ENCODE measurements at places on chromosomes 5 and 9.

GRCh38 chr5:81590498-81591384, 160.2 kb downstream of the SSBP2 start:
- no peak for DNase-seq

GRCh38 chr9:106025453-106025852, 331.1 kb downstream of the TMEM38B start:
- DNase-seq, result no peak

GRCh38 chr5:144139586-144139985, 30.9 kb downstream of the YIPF5 start:
- DNase-seq, result no peak

DNA sequence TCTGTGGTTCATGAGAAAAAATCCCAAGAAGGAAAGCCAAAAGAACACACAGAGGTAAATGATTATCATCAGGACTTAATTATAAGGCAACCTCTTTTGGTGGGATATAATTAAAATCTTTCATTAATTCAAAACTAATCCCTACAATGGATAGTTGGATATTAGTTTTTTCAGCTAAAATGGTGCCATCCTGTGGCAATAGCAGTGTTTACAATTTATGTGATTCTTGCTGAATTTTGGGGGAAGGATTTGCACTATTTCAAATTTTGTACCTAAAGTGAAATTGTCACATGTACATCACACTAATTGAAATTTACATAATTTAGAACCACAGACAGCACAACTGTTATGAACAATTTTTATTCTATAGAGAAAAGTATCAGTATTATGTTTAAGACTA, 67.0 kb downstream of the CAST start:
- no peak for DNase-seq

- DNase-seq, result no peak
Observed at GRCh38 chr9:37464426-37465248, 613 bp downstream of the ZBTB5 start.

GRCh38 chr5:27171761-27172261, 133.4 kb upstream of the CDH9 start:
- no peak for DNase-seq

- no peak for DNase-seq
Observed at GRCh38 chr5:89253666-89254352, 370.8 kb upstream of the MEF2C start.

DNA sequence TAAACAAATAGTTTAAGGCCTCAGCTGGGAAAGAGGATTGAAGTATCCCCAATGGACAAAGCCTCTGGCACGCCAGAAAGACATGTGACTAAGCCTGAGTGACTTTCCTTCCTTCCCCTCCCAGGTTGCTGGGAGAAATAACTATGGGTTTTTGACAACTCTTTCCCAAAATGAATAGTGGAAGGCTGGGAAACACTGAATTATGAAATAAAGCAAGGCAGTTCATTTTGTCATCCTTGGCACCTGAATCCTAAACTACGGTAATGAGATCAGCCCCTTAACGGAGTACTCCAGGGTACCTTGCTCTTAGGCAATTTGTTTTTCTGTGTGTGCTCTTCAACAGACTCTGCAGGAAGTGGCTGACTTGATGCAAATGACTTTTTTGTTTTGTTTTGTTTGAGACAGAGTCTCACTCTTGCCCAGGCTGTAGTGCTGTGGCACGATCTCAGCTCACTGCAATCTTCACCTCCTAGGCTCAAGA, 75.2 kb downstream of the LMNB1 start:
- DNase-seq, result no peak

DNA sequence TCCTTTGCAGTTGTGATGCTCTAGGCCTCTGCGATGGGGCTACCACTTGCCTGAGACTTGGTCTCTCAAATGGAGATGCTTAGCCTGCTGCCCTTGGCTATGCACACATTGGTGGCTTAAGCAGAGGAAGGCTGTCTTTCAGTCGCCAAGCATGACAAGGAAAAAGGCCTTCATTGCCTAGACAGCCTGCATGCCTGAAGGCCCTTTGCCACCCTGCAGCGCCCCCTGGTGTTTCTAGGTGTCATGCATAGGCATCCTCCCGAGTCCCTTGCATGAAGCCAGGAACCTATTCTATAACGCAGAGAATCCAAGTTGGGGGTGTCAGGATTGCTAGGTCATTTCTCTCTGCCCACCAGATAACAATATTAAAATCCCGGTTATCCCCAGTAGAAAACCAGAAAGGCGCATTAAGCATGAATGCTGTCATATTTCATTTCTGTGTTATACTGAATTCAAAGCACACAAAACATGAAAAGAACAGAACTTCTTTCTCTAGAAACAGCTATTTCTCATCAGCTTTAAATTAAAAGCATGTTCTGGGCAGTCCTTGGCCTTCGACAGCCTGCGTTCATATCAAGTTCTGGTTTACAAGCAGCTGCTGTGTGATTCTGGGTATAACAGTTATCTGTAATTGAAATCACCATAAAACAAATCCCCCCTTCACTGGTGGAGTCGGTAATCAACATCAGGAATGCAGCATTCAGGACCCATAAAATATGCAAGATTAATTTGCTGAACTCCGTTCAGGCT, 59.7 kb upstream of the TRPC7 start:
- DNase-seq, result no peak

DNA sequence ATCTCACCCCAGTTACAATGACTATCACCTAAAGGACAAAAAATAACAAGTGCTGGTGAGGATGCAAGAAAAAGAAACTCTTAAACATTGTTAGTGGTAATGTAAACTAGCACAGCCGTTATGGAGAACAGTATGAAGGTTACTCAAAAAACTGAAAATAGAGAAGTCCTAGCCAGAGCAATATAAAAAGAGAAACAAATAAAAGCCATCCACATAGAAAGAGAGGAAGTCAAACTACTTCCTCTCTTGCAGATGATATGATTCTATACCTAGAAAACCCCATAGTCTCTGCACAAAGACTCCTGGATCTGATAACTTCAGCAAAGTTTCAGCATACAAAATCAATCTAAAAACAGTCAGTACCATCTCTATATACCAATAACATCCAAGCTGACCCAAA, 221.5 kb upstream of the FAM174A start:
- no peak for DNase-seq

- no peak for DNase-seq
Observed at GRCh38 chr5:178454821-178455479, 135.2 kb downstream of the COL23A1 start.

DNA sequence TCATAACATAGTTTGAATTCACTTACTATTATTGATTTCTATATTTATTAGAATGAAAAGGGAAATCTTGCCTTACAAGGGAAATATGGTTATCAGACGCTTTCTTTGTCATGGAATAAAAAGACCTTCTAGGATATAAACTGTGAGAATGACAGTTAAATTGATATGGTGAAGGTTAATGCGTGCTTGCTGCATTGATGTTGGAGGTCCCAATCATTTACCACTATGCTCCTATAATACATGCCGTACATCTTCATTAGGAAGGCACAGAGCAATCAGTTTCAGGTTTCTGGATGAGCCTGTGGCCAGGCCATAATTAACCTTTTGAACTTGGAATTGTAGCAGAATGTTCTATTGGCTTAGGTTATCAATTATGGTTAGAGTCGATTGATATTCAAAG, 201.4 kb upstream of the TLX3 start:
- DNase-seq, result no peak

DNA sequence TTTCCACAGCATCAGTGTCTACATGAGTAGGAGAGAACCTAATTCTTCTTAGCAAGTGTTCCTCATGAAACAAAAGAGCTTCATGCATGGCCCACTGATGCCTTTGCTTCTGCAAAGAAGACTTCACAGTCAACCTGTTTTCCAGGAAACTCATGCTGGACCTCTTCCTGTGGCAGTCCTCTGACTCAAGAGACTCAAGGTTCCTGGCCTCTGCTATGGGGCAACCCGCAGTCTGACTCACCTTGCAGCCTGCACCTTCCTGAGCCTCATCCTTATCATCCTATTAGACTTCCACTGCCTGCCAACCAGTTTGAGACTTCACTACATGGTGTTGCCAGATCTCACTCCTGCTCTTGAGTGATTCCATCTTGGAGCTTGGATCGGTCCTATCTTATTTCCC, 17.6 kb upstream of the AGGF1 start:
- DNase-seq, result no peak

DNA sequence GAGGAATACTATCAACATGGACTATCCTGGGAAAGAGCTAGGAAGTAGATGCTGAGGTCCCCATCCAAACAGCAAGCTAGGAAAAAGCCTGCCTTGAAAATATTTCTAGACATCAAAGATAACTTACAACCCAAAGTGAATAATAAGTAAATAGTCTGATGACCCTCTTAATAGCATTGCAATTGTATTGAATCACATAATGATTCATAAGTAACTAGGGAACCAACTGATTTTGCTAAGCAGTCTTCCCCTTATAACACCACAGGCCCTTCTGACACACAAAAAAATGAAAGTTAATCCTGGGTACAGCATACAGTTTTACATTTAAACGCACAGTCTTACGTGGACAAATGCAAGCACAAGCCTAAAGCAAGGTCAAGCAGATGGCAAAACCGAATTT, 199.3 kb downstream of the RFK start:
- DNase-seq, result no peak

DNA sequence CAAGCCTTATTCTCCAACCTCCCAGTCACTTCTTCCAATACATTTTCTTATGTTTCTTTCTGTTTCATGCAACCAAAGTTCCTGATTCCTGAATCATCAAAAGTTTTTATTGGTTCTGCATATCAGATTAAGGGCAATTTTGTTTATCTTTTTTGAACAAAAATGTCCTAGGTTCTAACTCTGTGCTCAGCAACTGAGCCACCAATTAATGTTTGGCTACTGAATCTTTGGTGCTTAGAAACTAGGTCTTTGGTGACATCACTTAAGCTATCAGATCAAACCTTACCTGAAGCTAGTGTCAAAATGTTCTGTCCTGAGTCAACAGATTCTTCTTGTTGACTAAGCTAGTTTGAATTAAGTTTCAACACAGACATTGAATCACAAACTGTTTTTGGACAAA, 56.1 kb downstream of the FGF18 start:
- no peak for DNase-seq

GRCh38 chr5:107826311-107827000, 155.7 kb upstream of the EFNA5 start:
- no peak for DNase-seq

DNA sequence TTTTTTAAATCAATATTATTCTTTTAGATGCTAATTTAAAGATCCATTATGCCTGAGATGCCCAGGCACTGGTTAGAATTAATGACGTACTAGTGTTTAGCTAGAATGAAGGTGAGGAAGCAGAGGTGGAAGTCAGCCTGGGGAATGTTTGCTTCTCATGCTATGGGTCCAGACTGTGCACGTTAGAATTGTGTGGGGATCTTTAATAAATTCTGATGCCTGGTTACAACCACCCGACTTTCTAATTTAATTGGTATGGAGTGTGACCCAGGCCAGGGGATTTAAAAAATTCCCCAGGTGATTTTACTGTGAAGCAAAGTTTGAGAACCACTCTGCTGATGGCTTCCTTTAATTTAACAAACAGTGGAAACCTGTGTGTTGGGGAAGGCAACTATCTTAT, 111.1 kb downstream of the DOCK2 start:
- no peak for DNase-seq

DNA sequence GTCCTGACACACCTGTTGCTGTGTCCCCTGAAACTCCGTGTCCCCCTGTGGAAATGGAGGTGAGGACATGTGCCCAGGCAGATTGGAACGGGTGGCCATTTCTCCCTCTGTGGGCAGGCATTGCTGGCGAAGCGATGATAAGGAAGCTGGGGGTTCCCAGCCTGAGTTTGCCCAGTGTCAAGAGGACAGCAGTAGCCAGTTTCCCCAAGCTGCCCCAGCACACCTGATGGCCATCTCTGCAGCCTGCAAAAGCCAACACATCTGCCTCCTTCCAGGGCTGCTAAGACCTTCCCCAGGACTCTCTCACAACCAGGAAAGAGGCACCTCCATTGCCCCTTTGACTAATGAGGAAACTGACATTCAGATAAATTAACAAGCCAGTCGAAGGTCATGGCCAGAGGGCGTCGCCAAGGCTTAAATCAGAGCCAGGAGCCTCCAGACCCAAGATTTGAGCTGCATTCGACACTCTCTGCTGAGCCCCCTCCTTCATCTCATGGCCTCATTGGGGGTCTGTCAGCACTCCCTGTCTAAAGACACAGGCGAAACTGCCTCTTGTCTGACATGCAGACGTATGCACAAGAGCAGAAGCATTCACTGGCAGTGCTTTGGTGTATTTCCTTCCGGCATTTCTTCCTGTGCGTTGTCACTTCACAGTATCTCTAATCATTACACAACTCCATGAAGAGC, 10.4 kb upstream of the WNK2 start:
- no peak for DNase-seq

- DNase-seq, result no peak
Observed at GRCh38 chr9:131656356-131657036, 83.4 kb downstream of the RAPGEF1 start.

GRCh38 chr9:32350682-32351081, 33.8 kb upstream of the ACO1 start:
- no peak for DNase-seq

DNA sequence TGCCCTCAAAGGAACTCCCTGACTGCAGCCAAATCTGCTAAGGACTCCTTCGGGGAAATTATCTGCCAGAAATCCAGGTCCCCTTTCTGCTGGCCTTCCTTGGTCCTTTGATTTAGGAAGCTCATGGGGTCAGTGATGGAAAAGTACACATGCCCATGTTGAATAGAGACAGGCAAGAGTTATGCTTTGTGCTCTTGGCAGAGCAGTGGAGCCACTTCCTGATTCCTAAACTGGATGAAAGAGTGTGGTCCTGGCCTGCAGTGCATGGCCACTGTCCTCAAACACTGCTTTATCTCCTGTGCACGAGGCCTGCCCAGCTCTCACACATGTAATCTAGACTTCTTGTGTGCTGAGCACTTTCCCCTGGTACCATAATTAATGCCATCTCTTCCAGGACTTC, 2.0 kb upstream of the EBF1 start:
- no peak for DNase-seq

DNA sequence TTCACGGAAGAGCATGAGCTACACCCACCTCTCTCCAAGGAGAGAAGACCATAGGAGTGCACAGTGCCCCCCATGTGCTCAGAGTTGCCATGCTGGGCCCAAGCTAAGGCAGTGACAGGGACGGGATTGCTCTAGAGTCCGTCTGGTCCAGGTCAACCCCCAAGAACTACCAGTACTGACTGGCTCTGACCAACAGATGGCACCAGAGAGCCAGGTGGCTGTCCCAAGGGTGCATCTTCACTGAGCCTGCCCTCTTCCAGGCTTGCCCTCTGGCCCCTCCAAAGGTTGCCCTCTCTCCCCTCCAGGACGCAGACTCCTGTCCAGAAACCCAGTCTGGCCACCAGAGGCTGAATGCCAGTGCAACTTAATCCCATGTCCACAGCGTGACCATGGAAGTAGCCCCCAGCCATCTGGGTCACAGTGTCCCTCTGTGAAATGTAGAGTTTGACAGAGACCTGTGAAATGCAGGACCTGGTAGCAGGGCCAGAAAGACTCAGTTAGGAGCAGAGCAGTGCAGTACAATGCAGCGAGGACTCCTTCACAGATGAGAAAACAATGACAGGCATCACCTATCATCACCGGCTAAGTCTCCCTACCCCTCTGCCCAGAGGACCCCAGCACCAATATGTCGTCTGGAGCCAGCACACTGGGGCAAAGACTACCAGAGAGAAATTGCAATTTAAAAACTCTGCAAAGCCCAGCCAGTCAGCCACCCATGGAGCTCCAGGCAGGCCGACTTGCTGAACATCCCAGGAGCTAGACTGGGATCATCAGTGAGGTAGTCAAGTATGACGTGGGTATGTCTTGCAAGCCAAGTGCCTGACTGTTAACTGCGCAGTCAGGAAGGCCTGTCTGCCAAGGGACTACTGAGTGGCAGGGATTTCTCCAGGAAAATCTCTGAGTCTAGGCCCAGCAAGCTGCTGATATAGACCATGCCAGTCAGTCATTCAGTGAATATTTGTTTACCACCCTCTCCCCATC, 7.7 kb upstream of the SKP1 start:
- DNase-seq, result no peak

GRCh38 chr5:168481330-168481788, 4.9 kb upstream of the RARS1 start:
- no peak for DNase-seq
